Frontal cortex (tissue), 4 donors: ENCODE measurements at places on chromosomes 12 and 14.

GRCh38 chr12:28086521-28087155, 103.6 kb upstream of the CCDC91 start:
- no peak for DNase-seq

DNA sequence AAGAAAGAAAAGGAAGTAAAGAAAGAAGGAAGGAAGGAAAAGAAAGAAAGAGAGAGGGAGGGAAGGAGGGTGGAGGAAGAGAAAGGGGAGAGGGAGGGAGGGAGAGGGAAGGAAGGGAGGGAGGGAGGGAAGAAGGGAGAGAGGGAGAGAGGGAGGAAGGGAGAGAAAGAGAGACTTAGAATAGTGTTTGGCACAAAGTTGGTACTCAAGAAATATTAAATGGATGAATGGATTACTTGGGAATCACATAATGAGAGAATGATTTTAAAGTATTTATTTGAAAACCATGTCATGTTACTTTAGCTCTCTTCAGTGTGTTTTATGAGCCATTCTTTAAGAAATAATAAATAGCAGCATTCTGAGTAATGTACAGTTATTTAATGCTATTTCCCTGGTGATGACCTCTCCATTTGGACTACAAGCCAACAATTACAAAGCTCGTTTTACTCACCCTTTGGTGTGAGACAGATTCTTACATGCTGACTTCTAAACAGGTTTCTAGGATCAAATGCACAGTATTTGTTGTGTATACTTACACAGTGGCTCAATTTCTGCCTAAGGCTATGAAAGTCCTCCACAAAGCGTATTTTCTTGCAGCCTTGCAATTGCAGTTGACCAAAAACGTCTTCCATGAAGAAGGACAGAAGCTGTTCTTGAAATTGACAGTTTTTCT, 861 bp downstream of the IL26 start:
- no peak for DNase-seq

GRCh38 chr14:30553311-30553989, 5.5 kb upstream of the G2E3 start:
- DNase-seq, result no peak

GRCh38 chr12:52162981-52163380, 28.8 kb downstream of the KRT80 start:
- no peak for DNase-seq

- DNase-seq, result no peak
Observed at GRCh38 chr12:65756956-65757511, 67.2 kb upstream of the HMGA2 start.

GRCh38 chr12:94829552-94829951, 173.9 kb downstream of the NDUFA12 start:
- DNase-seq, result no peak

DNA sequence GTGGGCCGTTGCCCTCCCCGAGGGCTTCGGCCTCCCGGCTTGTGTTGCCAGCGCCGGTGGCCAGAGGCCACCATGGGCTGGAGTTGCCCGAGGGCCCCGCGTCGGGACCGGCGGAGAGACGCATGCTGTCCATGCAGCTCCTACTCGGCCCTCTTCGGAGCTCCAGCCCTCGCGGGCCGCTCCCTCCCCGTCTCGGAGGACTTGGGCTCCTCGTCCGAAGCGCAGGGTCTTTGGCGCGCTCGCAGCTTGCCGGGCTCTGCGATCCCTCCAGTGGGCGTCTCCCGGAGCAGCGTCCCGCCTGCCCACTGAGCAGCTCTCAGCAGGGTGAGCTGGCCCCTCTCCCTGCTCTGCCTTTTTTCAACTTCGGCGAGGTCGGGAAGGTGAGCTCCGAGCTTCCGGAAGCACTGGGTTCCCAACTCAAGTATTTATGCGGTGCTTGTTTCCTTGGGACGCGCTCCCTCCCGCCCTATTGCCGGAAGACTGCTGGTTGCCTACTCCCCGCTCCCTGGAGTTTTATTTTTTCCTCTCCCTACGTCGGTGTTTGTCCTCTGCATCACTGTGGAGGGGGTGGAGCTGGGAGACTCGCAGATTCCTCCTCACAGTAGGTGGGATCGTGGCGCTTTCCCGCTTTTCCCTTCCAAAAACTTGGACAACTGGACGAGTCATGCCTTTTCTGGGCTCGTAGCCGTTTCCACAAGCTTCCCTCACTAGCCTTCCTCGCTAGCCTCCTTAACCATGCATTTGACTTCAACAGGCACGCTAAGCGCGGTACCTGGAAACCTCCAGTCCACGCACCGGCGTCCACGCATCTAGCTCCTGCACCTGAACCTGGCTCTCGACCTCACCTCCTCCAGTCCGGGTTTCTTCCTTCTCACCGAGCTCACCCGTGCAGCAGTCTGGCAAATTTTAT, at the start of gene AVPR1A:
Gene AVPR1A (minus strand): TSS at position 489 of the 910 bp plus-strand sequence. CDS start 365 bp downstream, at position 124.
- DNase-seq, result no peak

DNA sequence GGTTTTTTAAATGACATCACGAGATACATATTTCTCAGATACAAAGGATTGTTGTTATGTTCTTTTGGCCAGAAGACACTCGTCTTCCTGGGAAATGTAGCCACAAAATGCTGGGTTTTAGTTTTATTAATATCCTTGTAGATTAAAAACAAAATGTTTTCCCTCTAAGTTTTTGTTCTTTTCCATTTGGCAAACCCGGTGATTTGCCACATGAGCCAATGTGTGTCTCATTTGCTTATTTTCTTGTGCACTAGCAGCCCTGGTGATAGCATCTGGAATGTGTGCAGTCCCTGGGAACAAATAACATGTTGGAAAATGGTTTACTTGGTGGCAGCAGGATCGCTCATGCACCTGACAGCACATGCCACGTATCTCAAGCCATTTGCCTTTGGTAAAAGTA, 61.0 kb downstream of the HMGA2 start:
- no peak for DNase-seq

GRCh38 chr12:74488134-74488533, 49.5 kb upstream of the ATXN7L3B start:
- DNase-seq, result no peak

- no peak for DNase-seq
Observed at GRCh38 chr14:68786491-68787091, 6.3 kb downstream of the ZFP36L1 start.

GRCh38 chr12:795305-795704, 42.9 kb downstream of the WNK1 start:
- no peak for DNase-seq

DNA sequence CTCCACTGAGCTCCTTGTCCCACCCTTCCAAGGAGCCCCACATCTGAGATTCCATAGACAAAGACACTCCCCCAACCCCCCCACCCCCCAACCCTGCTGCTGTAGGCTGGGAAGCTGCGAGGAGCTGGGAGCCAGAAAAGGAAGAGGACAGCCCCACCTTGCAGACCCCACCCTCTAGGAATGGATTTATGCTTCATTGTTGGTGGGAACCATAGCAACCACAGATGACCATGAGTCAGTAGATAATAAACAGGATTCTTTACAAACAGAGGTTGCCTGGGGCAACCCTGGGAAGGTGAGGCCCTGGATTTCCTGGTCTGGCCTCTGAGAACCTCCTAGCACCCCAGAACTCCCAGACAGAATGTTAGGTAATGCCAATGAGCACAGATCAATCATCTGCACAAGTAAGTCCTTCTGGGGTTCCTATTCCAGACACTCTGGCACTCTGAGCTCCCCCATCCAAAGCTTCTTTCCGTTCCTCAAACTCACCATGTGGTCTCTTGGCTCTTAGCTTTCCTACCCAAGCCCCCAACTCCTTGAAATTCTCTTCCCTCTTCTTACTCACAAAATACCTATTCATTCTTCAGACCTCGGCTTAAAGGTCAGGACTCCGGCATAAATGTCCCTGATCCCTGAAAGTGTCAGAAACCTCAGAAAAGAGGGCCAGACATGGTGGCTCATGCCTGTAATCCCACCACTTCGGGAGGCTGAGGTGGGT, 15.2 kb upstream of the PLEKHG6 start:
- no peak for DNase-seq

GRCh38 chr12:28222081-28222700, 31.9 kb downstream of the CCDC91 start:
- DNase-seq, result no peak

- no peak for DNase-seq
Observed at GRCh38 chr14:61342932-61343331, 21.6 kb downstream of the PRKCH start.

DNA sequence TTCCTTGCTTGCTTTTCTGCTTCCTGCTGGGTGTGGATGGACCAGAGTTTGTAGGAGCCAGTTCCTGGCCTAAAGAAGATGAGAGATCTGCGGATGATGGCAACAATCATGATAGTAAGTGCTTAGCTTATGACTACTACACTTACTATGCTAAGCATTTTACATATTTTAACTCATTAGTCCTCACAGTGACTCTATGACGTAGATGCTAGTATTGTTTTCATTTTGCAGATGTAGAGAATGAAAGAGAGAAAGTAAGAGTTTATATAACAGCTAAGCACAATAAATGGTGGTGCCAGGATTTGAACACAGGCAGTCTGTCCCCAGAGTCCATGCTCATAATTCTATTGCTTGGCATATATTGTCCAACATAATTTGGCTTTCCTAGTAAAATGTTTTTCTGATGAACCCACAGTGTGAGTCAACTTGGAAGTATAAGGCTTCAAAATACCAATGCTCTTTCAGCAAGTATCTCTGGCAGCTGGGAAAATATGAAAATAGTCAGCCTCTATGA, 363.2 kb upstream of the DDHD1 start:
- DNase-seq, result no peak
